Glutamatergic neuron (in vitro differentiated cells): ENCODE measurements at places on chromosomes 2 and 18. TPM values are rescaled to one million over a fixed set of nuclear protein-coding genes. Genes with fewer than 3 reads are reported as not detected.

DNA sequence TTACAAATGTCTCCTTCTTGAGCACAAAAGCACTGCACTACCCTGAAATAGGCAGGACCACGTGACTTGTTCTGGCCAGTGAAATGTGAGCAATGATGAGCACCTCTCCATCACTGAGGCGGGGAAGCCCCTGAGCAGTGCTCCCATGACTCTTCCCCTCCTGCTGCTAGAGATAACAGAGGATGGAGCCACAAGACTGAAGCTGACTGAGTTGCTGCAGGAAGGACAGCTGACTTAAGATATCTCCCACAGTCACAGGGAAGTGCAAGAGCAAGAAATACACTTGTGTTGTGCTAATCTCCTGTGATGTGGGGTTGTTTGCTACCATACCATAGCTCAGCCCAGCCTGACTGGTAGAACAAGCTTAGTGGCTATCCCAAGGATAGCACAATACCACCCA, 38.7 kb downstream of the STK39 start:
- DNase-seq: no peak

DNA sequence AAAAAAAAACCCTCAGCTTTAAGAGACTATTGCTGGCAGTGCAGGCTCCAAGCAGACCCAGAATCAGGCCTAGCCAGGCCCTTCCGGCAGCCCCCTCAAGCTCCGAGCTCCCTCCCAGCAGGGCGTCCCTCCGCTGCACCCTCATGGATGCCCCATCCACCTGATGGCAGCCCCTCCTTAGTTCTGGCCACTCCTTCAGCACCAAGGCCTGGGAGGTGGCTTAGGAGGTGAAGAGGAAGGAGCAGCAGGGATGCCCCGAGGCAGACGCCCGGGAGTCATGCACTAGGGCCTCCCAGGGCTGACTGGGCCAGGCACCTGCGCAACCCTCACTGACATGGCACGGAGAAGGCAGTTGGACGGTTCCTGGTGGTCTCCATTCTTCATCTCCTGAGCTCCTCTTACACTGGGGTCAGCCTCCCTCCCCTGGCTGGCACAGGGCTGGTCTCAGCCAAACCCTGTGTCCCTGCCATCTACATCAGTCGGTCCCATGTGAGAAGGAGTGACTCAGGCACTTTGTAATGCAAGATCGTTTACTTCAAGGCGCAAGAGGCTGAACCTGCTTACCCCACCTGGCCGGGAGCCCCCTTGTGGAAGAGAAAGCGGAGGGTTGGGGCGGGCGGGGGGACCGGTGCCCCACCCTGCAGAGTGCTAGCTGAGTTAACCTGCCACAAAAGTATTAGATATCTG, 53.5 kb upstream of the ID2 start:
- DNase-seq: no peak

DNA sequence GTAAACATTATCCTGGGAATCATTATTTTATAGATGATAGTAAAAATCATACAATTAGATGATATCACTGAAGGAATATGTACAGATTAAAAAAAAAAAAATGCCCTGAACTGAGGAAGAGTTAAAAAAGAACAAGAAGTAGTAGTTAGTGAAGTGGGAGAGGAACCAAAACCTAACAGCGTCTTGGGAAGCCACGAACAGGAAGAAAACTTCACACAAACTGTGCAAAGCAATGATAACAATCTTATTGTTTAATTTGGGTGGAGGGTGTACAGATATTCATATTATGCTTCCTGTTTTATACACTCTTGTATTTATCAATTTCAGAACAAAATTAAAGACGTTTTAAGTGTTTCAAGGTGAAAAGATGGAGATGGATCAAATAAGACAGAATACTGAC, 3.5 kb downstream of the HEATR5B start:
- no peak for DNase-seq

DNA sequence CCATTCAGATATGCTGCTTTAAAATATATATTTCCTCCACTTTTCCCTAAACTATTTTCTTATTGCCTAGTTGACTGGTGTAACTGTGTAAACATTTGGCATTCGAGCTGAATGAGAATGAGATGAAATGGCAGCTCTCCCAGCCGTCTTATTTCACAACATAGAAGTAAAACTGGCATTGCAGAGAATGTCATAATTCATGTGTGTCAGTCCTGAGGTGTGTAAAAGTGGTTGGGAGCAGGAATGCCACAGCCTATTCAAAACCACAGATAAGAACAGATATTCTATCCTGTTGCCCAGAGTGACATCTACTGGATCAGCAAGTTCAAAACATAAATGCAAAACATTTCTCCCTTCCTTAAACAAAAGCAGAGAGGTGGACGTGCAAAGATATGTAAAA, 565.5 kb upstream of the CHAC2 start:
- no peak for DNase-seq

- no peak for DNase-seq
Observed at GRCh38 chr2:22907330-22907729, 477.6 kb upstream of the KLHL29 start.

DNA sequence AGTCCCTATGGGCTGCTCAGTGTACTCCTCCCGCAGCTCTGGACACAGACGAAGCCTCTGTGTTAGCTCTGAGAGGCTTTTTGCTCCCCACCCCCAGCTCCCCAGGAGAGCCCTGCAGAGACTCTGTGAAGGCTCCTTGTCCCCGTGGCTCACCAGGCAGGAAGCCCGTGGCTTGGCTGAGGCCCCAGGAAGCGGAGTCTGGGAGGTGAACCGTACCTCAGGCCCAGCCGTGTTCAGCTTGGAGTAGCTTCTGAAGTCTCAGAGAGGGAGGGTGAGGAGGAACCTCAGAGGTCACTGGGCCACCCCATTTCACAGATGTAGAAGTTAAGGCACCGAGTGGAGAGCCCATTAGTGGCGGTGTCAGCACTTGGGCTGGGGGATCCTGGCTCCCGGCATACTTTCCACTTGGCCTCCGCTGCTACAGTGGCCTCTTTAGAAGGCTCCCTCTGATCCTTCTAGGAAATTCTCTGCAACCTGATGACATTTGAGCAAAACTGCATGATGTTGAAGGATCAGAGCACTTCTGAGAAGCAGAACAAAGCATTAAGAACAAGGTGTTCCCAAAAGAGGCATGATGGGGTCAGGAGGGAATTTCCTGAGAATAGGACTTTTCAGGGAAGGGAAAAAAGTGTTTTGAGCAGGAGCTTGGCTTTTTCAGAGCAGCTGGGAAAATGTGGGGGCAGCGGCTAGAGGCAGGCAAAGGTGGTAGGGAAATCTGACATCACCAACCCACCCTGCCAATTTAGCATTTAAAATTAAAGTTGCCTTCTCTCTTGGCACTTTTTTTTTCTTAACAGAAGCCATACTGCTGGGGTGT, 79.1 kb downstream of the MCFD2 start:
- no peak for DNase-seq

DNA sequence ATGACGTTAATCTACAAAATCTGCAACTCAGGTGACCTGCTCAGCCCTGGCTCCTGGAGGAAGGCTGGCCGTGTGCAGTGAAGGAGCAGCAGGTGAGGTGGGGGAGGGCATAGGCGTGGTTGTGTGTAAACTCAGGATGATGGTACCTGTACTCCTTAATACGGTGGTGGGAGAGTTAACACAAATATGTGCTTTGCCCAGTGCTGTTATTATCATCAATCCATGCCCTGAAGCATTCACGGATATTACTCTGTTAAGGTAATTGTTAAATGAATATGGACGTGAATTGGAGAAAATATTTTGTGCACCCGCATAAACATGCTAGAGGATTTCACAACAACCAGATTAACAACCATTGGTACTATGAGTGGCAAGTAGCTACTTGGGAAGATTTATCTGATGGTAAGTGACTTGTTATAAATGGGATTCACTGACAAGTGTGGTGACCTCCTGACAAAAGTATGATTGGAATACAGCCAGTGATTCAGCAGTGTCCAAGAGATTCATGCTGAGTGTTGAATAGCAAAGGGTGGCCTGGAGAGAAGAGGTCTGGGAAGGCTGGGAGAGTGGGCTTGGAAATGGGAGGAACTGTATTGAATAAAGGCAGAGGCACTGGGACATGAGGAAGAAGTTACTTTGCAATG, 194.1 kb downstream of the TPGS2 start:
- DNase-seq: no peak

DNA sequence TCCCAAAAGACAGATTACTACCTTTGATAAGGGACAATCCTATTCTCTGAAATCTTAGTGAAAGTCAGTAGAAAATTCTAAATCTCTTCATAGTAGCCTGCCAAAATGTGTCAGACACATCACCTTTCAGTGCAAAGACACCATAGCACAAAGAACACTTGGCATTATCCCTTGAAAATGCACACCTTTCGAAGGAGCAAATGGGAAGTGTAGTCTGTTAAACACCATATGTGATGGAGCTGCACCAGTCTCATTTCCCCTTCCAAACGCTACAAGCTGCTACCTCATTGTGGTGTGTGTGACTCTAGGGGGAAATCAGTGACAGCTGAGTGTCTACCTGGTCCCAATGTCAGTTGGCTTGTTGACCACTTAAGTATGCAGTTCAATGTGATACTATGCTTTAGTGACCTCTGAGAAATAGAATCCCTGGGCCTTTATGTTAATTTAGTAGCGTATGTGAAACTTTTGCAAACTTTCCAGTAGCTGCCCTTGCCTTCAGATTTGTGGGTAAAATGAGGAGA, 551.7 kb downstream of the ARHGAP15 start:
- DNase-seq: no peak

DNA sequence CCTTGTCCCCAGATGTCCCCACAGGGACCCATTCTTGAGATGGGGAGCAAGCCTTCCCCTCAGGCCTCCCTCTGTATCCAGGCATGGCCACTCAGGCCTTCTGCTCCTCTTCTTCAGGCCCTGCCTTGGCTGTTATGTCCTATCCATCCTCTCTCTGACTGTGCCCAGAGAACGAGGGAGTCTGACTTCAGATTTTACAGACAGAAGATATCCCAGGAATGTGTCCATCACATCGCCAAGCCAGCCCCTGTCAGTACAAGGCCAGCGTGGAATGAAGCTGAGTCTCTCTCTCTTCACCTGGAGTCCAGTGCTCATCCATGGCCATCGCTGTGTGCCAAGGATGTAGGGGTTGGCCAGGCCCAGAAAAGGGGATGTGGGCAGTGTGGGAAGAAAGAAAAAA, 57.6 kb downstream of the SDC1 start:
- no peak for DNase-seq

DNA sequence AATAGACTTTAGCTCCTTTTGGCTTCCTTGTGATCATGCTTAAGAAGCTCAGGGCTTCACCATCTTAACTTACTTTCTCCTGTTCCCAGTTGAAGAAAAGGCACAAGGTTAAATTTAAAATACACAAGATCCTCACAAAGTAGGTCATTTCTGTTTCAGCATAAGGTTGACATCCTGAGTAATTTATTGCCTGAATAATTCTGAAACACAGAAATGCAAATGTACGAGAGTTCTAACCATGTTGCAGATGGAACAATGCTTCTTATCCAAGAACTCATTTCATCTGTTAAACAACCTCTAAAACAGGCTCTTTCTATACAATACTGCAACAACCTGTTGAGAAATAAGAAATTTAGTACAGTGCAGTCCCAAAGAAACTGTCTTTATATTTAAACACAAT, 395.2 kb downstream of the BCL11A start:
- no peak for DNase-seq

DNA sequence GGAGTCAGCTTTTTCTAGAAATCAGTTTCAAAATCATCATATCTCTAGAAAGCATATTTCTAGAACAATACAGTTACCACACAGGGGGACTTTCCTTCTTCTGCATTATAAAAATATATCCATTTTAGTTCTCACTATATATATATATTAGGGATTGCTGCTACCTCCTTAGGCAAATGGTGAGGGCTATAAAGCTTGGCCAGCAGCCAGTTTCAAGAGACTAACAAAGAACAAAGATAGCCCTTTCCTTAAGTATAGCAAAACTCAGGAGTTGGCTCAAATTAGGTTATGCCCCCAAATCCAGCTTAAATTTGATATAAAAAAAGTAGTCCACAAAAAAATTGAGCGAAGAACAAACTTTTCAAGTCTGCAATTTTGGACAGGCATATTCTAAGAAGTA, 70.0 kb downstream of the EIF2AK3 start:
- no peak for DNase-seq

DNA sequence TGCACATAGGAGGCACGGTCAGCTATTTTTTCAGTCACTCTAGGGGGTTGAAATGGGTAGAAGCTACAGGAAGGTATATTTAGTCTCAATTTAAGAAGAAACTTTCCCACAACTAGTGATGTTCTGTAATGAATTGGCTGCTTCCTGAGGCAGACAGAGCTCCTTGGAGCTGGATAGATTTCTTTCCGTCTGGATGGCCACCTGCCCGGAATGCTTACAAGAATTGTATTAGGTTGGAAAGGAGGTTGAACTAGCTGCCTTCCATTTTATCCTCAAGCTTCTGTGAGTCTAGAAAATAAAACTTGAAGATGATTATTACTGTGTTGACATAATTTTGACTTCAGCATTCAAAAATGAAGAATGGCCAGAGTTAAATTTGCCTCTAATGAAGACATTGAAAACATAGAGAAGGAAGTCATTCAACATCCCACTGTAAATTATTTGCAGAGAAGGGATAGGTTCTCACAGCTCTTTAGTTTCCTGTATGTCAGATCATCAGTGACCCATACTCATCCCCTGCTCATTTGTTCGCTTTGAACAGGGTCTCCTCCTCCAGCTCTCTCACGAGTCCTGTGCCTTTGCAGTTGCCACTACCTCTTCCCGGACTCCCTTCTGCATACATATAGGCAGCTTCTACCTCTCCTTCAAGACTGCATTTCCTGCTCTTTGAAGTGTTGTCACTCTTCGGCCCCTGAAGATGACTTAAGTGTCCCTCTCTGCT, 88.8 kb downstream of the CRIM1 start:
- DNase-seq: no peak

DNA sequence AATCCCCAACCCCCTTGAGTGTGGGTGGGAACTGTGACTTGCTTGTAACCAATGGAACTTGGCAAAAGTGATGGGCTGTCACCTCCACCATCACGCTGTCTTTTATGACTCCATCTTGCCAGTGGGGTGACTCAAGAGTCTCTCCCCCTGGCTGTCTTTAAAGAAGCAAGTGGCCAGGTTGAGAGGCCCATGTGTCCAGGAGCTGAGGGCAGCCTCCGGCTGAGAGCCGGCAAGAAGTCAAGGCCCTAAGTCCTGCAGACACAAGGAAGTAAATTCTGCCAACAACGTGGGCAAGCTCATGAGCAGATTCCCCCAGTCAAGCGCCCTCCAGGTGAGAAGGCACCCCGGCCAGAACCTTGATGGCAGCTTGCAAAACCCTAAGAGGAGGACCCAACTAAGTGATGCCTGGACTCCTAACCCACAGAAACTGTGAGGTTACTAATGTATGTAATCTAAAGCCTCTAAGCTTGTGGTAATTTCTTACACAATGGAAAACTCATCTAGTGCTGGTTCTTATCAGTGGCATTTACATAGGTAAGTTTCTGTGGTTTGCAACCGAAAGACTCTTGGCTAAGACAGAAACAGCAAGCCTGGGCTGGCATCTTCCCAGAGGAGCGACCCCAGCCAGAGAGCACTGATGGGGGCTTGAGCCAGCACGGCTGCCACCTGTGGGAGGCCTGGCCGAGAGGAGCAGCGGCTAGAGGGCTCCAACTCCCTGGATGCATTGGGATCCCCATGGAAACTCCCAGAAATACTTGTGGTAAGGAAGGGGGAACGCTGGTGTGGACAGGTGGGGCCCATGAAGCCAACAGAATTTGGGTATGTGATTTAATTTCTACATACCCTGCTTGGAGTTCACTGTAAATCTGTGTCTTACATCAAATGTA, 49.3 kb downstream of the CIB4 start:
- peak; percentile 7 for DNase-seq

GRCh38 chr18:30684825-30685481, 357.6 kb downstream of the DSC3 start:
- no peak for DNase-seq

TDRD15 gene
- total RNA-seq: not detected

TMEFF2 gene
- total RNA-seq: 23.9 TPM

SSB gene
- total RNA-seq: 79.0 TPM

TUBA3E gene
- not detected for total RNA-seq

SCN3A gene
- total RNA-seq: 22.2 TPM

CRYGC gene
- total RNA-seq: not detected

IL1B gene
- not detected for total RNA-seq

SPP2 gene
- total RNA-seq: not detected
